ENCODE measurements at places on chromosomes 7 and 10.

GRCh38 chr10:49241385-49241784 lies 53.2 kb upstream of the TMEM273 start:
- DNase-seq = no peak

DNA sequence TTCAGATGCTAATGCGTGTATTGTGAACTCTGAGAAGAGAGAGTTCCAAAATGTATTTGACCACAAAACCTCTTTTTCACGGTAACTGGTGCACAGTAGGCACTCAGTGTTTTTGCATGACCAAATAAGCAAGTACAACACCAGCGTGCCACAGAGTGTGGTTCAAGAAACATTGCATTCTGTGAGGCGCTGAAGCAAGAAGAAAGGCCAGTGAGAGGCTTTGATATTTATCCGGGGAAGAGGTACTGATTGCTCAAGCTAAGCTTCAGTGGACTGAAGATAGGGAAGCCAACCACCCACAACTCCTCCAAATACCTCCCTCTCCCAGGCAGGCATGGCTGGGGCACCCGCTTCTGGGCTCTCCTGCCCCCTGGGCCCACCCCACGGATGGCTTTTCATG lies 611.2 kb downstream of the SDK1 start:
- no peak for DNase-seq

DNA sequence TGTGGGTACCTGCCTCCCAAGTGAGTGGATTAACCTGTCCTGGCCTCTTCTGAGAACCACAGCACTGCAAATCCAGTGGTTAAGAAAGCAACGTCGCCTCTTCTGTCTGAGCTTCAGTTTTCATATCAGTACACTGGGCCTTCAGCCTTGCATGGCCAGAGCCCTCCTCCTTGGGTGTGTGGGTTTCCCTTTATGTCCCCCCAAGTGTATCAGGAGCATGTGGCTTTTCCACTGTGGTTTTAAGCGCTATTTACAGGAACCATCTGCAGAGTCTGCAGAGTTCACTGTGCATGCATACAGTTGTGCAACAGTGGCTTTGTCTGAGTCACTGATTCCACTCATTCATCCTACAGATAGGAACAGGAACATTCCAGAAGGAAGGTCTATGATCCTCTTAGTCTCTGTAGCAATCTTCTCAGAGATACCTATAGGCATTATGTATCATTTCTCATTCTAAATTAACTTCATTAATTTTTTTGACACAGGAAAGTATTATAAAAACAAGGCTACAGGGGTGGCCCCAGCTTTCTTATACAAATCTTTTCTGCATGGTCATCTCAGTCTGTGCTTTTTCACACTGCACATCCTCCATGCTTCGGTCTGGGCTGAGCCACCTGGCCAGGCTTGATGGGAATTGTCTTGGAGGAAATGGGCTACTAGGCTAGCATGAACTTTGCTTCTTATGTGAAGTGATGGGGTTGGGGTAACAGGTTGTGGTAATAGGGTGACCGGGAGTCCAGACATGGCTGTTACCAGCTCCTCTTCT lies 17.1 kb downstream of the MBL2 start:
- no peak for DNase-seq

DNA sequence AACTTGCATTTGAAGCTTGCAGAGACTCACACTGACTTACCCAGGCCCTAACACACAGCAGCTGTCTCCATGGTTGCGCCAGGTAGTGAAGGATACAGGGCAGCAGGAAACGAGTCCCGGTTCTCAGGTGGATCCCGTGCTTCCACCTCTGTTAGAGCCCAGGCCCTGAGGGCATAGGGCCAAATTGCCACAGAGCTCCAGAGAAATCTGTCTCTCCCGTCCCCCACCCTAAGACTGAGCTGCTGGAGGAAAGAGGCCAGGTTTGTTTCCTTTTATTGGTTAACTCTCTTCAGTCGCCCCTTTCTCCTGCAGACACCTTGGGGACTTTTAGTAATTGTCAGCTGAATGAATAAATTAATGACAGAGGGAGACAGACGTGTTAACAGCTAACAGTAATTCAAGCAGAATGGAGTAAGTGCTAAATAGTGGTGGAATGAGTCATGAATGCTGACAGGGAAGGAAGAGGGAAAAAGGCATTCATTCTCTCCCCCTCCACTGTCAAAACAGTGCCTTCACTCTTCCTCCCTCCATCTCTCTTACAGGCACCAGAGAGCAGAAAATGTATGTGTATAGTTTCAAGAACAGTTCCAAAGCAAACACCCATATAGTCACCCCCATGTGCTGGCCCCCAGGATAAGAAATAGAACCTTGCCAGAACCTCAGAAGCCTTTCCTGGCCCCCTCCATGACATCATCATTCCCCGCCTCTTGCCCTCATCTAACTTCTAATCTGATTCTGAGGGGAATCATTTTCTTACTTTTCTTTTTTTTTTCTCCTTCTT lies 16.8 kb upstream of the DLG5 start:
- DNase-seq = no peak

DNA sequence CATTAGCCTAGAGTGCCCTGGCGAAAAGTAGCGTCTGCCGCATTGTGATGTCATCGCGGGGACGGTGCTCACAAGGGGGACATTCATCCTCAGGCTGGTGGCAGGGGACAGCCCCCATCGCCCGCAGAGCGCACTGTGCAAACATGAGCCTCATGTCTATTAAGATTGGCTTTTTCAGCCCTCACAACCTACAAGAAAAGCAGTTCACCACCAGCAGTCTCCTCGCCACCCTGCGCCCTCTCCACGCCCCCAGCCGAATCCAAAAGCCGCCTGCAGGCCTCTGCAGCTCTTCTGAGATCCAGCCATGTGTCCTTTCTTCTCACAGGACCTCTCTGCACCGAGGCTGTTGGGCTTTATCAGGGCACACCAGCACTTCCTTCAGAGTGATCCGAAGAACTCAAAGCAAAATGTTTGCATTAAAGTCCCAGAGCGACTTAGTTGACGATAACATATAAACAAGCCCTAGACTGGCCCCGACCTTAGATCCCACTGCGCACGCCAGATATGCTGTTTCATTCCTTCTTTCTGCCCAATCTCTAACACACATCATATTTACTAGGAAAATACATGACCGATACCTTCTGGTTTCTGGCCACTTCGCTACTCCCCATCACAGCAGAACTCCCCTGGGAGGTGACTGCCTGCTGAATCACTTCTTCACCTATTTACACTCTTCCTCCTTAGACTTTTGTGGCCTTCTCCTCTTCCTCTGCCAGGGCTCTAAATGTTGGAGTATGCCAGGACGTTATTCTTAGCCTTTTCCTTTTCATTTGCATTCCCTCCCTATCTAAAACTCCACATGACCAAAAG lies 206.0 kb upstream of the SH2B2 start:
- DNase-seq = no peak

- DNase-seq = no peak
Observed at GRCh38 chr7:144508702-144509101, 105.2 kb upstream of the NOBOX start.

DNA sequence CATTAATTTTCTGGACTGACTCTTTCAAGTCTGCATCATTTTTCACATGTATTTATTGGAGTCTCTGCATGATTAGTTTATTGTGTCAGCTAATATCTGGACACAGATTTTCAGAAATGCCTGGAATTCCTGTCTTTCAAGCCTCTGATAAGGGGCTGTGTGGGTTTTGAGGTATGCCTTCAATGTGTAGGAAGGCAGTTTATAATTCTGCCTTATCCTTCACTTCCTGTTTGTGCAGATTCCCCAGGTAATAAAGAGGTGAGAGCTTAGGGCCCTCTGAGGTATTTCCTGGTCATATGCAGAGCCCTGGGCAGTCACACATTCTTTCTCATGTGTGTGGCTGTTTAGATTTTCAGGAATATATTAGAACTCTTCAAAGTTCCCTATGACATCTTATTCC lies 79.4 kb upstream of the PRKCQ start:
- DNase-seq = no peak

- no peak for DNase-seq
Observed at GRCh38 chr10:30691639-30692015, 62.1 kb upstream of the LYZL2 start.

GRCh38 chr7:22853674-22854157 lies 31.1 kb upstream of the TOMM7 start:
- DNase-seq = no peak

- DNase-seq = no peak
Observed at GRCh38 chr7:109951565-109951928, 1139.4 kb upstream of the LRRN3 start.

DNA sequence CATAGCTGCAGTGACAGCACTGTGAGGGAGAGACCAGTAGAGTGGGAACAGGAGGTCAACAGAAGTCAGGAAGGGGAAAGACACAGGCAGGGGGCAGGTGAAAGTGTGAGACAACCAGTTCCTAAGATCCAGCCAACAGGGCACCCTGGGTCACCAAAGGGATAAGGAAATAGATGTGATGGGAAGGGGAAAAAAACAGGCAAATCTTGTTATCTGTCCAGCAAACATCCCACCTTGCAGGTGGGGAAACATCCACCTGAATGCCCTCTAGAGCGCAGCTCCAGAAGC lies 42.5 kb downstream of the DPCD start:
- DNase-seq = no peak

GRCh38 chr10:119656760-119657159 lies 5.6 kb downstream of the BAG3 start:
- DNase-seq = no peak

Data from NCI-H526 (cell line).